ENCODE measurements at places on chromosomes 3 and 15. TPM values are rescaled to one million over a fixed set of nuclear protein-coding genes. Genes with fewer than 3 reads are reported as not detected.

CCR2 gene
- 8.1 TPM for total RNA-seq

ALDH1L1 gene
- 60.0 TPM for total RNA-seq

SLC38A3 gene
- 1.6 TPM for total RNA-seq

APBA2 gene
- total RNA-seq = 6.1 TPM

- DNase-seq = no peak
These were observed 3.6 kb upstream of the ATOSA start for GRCh38 chr15:52682781-52683180.

GRCh38 chr3:140731440-140732119 lies 53.7 kb downstream of the TRIM42 start:
- DNase-seq = no peak

DNA sequence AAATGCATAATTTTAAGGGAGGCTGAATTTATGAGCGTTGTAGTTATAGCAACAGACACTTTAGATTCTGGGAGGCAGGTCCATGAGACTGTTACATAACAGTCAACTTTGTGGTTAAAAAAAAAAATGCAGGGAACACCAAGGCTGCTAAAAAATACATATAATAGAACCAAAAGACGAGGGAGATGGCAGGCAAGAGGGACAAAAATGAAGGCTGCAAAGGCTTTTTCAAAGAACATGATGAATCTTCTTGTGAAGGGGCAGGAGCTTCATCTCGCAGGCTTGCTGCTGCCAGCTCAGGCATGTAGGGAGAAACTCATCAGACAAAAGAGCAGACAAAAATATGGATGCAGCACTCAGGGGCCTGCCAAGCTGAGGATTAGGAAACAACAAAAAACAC lies 243.9 kb downstream of the SHQ1 start:
- no peak for DNase-seq

DNA sequence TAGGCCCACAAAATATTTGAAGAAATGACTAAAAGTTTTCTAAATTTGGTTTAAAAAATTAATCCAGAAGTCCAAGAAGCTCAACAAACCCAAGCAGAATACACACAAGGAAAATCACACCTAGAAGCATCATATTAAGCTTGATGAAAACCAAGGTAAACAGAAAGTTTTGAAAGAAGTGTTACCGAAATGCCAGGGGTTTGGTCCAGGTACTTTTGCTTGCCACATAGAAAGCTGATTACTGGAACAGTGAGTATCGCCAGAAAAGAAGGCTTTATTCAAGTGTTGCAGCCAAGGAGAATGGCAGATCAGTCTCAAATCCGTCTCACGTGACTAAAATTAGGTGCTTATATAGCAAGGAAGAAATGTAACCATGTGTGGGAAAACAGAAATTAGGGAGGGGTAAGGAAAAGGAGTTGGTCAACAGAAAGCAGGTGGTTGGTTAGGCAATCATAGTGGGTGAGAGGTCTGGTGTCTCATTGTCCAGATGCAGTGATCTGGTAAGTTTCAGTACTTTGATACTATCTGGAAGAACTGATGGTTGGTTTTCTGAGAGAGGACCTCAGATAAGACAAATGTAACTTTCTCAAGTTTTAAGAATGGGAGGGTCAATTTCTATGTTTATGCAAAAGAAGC lies 96.9 kb upstream of the MYRIP start:
- no peak for DNase-seq

- DNase-seq = no peak
These were observed 8.6 kb downstream of the RHCG start for GRCh38 chr15:89487791-89488190.

DNA sequence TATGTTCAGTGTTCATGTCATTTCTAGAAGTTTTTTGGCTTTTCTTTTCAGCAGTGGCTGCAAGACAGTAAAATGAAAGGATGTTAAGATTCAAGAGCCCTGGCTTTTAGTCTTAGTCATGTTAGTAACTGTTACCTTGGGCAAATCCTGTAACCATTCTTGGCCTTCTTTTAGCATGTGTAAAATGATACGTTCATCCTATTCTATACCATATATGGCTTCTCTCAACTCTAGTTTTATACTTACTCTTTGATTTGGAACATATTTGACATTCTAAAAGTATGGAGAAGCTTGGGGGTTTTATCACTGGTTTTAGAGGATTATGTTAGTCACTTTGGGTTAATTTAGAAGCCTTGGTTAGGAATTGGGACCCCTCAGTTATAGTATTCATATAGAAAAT lies 20.1 kb downstream of the GTF2E1 start:
- no peak for DNase-seq
